LHCN-M2 (cell line): ENCODE measurements at places on chromosomes 11 and 22. TPM values are rescaled to one million over a fixed set of nuclear protein-coding genes. Genes with fewer than 3 reads are reported as not detected.

DNA sequence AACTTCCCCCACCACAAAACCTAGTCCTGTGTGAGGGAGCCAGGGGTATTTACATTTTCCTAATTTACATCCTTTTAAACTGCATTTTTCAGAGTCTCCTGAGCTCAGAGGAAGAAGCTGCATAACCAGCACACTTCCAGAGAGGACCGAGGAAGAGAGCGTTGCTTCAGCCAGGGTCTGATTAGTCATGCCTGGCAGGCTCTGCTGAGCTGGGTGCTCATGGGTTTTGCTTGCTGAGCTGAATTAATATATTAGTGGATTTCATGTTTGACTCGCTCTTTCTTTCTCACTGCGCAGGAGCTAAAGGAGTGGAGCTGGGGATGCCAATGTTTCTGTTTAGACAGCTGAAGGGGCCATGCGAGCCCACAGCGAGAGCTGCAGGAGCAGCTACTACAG, 539.3 kb upstream of the B3GAT1 start:
- DNase-seq: peak; percentile 75

GRCh38 chr22:42645341-42645937, 3.8 kb downstream of the CYB5R3 start:
- DNase-seq: no peak

- DNase-seq: no peak
Measured at GRCh38 chr11:134516529-134516928, 104.5 kb upstream of the B3GAT1 start.

The PANX3 gene
- not detected in 2 replicates for total RNA-seq

The FAM180B gene
- not detected in 2 replicates for total RNA-seq

GRCh38 chr11:78379039-78379670, 38.5 kb downstream of the GAB2 start:
- DNase-seq: peak; percentile 6

- no peak for DNase-seq
Measured at GRCh38 chr11:47453365-47453764, 4.4 kb upstream of the RAPSN start.

DNA sequence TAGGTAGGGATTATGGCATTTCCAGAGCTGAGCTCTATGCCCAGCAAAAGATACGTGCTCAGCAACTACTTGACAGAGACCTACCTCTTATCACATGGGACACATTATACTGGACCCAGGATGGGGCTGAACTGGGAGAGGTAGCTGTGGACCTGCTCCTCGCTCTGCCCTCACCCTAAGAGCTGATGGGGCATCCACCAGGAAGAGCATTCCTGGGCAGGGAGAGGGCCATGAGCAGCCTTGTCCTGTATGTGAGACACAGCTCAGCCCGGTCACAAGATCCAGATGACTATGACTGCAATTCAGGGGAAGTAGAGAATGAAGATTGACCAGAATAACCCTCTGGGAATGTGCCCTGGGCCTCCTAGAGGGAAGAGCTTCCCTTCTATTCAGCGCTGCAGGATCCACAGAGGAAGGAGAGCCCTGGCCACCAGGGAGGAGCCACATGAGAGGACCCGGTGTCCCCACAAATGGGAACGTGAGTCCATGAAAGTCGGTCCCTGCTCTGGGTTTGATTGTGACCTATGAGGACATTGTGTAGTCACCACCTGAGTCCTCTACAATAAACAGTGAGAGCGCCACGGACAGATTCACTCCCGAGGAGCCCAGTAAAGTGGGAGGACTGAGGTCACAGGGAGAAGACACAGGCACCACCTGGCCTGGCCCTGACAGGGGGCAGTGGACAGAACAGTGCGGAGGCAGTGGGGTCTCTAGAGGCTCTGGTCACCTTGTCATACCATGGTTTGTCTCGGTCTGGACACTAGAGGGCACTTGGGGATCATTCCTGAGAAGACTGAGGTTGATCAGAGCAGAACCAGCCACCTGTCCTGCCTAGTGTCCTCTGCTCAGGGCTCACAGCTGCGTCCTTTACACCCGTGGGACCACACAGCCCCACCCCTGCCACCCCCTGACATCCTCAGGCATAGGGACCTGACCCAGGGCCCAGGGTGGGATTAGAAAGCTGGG, 99.5 kb downstream of the ZNF280B start:
- peak; percentile 52 for DNase-seq

The OR10D3 gene
- total RNA-seq: not detected in 2 replicates

GRCh38 chr11:66510271-66510989, at the start of gene BBS1:
TSS of gene BBS1 (plus strand) at chr11:66510635. CDS start at chr11:66510660, 25 bp downstream.
- peak; percentile 63 for DNase-seq

The ISX gene
- not detected in 2 replicates for total RNA-seq

GRCh38 chr11:63698976-63699733, 17.9 kb downstream of the RTN3 start:
- DNase-seq: no peak

- peak; percentile 1 for DNase-seq
Measured at GRCh38 chr11:85182441-85183387, 444.4 kb downstream of the DLG2 start.

GRCh38 chr11:34793666-34794065, 122.5 kb downstream of the APIP start:
- DNase-seq: no peak

The UEVLD gene
- total RNA-seq: 28.2 and 40.2 TPM in 2 replicates

GRCh38 chr11:134120143-134120850, 51.4 kb downstream of the JAM3 start:
- DNase-seq: peak; percentile 83

- no peak for DNase-seq
Measured at GRCh38 chr22:32802237-32802765, 796 bp downstream of the TIMP3 start.

GRCh38 chr11:73404048-73404447, 27.8 kb downstream of the RELT start:
- peak; percentile 74 for DNase-seq

The HMOX1 gene
- 103 and 152 TPM in 2 replicates for total RNA-seq
